T-helper 2 cell treated with Interferon-gamma antibody and Interleukin-4, amounts not matched to agents 5 μg/mL and 100 μg/mL, for 36 hours (primary cell): ENCODE measurements at places on chromosomes 2 and 18.

GRCh38 chr18:34809451-34810072 lies 99.5 kb downstream of the DTNA start:
- no peak for DNase-seq

DNA sequence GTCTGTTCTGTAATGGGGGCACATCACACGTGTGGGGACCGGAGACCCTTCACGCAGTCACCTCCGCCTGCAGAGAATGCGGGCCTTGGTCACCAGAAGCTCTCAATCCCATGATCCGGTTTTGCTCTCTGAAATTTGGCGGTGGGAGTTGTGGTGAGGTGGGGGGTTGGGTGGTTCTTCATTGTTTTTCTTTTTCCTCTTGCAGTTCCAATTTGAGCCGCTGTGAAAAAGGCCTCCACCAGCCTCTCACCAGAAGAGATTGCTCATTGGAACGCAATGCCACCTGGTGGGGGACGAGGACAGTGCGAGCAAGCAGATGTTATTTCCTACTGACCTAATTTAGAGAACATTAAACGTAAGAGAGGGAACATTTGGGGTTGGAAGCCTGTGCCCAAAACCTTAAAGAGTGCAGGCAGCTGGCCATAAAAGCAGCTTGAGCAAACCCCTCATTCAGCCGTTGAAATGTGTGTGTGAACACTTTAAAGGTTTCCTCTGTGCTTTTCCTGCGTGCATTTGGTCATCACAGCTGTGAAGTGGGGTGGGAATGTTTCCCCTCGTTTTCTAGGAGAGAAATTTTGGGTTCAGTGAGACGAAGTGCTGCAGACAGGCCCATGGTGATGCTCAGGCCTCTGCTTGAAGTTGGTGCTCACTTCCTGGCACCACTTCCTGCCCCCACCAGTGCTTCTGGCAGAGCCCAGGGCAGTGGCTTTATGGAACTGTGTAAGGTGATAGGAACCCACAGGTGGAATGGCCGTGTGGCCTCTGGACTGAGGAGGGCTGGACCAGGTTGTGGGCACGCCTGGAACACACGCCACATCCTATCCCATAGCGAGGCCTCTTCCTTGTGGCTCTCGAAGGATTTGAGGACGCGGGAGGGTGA lies 61.7 kb downstream of the ZCCHC2 start:
- peak; percentile 79 for DNase-seq

- DNase-seq: no peak
Observed at GRCh38 chr2:1248187-1248586, 165.1 kb upstream of the TPO start.

DNA sequence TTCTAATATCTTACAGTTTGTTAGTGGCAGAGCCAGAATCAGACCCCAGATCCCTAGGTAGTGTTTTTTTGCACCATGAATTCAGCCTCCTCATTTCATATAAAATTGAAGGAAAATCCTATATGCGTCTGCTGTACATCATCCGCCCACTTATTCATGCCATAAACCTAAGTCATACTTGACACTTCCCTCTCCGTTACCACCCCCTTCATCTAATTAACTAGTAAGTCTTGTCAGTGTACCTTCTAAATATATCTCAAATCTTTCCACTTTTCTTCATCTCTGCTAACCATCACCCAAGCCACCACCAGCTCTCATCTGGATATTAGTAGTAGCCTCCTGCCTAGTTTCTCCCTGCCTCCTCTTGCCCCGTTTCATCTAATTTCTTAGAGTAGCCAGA lies 248.7 kb upstream of the SIX3 start:
- DNase-seq: no peak

DNA sequence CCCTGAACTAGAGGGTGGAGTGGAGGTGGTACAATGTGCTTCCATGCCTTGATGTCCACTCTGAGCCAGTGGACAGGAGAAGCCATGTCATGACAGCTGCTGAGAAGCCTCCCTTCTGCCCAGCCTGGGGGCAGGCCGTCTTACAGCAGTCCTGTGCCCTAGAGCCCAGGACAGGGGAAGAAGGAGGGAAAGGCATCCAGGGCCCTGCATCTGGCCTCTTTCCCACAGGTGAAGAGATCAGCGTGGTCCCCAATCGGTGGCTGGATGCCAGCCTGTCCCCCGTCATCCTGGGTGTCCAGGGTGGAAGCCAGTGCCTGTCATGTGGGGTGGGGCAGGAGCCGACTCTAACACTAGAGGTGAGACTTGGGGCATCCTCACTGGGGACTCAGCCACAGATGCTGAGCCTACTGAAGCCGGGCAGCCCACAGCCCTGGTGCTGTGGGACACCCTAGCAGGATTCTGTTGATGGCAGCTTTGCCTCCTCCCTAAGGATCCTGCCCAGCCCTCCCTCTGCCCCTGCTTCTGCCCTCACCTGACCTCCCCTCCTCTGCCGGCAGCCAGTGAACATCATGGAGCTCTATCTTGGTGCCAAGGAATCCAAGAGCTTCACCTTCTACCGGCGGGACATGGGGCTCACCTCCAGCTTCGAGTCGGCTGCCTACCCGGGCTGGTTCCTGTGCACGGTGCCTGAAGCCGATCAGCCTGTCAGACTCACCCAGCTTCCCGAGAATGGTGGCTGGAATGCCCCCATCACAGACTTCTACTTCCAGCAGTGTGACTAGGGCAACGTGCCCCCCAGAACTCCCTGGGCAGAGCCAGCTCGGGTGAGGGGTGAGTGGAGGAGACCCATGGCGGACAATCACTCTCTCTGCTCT lies 3.1 kb downstream of the IL36RN start:
- no peak for DNase-seq

GRCh38 chr2:29485631-29486030 lies 370.4 kb downstream of the CLIP4 start:
- no peak for DNase-seq

DNA sequence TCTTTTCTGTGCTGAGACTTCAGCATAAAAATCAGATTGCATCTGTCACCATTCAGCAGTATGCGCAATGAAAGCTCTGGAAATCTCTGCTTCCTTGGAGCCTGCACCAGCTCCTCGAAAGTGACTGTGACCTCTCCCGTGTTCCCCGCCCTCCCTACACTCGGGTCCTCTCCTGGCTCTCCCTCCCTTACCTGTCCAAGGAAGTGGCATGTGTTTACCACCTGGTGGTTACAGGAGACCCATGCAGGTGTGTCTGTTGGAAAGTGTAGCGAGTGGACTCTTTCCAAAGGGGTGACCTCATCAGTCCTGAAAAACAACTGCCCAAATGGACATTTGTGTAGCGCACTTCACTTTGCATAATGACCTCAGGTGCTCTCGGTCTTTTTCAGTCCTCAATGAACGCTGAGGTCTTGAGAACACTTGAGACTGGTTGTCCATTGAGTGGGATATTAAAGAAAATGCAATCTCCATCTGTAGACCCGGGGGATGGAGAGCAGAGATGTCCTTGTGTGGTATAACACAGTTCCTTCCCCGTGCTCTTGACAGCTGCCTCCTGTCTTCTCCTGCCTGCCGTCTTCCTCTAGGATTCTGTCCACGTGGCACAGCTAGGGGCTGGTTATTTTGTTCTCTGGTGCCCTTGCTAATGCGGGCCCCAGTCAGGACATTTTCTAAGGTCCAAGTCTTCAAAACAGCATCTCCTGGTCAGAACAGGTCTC lies 133.2 kb downstream of the ACKR3 start:
- no peak for DNase-seq

GRCh38 chr2:3493615-3494007 lies 25.7 kb downstream of the ADI1 start:
- no peak for DNase-seq

DNA sequence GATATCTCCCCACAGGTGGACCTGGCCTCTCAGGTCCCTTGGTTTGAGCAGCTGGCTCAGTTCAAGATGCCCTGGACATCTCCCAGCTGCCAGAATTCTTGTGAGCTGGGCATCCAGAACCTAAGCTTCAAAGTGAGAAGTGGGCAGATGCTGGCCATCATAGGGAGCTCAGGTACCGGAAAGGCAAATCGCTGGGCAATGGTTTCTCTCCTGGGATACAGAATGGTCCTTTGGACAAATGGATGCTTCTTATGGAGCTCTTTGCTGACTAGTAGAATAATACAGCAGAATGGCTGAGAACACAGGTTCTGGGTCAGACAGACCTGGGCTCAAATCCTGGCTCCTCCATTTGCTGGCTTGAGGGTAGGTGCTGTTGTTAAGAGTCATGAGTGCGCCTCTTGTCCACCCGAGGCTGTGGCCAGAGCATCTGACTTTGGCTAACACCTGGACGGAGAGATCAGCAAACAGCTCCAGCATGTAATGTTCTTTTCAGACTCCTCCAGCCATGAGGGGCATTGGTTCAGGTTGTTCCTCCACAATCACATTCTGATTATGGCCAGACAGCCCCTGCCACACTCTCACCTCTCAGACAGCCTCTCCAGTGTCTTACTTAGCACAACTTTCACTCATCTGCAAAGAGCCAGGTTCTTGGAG lies 7.5 kb downstream of the ABCG8 start:
- DNase-seq: no peak

- no peak for DNase-seq
Observed at GRCh38 chr2:26067980-26068507, 34.2 kb downstream of the RAB10 start.

DNA sequence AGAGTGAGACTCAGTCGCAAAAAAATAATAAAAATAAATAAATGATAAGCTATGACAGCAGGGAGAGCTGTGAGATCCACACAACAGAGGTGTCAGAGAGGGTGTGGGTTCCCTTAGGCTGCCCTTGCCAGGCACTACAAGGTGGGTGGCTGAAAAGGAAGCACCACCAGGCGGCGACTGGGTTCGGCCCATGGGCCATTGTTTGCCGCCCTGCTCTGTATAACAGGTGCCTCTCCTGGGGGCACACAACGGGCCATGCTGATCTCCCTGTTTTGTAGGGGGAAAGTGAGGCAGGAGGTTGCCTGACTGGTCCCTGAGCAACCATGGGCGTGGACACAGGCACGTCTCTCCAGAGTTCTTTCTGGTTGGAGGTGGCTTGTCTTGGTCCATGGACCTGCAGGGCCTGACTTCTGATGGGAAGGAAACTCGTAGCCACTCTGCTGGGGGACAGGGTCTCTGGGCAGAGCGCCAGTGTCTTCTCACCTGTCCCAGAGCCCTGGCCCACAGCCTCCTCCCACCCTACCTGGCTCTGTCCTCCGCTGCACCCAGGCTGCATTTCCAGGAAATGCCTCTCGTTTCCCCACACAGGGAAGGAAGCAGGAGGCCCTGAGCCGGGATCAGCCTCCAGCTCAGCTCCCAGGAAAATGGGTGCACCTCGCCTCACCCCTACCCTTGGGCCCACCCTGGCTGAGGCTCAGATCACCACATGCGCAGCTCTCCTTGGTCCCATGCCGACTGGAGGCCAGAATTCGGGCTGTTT lies 109.6 kb upstream of the ODC1 start:
- no peak for DNase-seq

DNA sequence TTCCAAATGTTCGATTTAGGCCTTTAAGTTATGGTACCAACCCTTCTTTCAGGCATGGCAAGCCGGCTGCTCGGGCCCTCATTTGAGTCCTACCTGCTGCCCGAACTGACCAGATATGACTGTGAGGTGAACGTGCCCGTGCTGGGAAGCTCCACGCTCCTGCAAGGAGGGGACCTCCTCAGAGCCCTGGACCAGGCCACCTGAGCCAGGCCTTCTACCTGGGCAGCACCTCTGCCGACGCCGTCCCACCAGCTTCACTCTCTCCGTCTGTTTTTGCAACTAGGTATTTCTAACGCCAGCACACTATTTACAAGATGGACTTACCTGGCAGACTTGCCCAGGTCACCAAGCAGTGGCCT lies 87.2 kb downstream of the EPAS1 start:
- DNase-seq: no peak

DNA sequence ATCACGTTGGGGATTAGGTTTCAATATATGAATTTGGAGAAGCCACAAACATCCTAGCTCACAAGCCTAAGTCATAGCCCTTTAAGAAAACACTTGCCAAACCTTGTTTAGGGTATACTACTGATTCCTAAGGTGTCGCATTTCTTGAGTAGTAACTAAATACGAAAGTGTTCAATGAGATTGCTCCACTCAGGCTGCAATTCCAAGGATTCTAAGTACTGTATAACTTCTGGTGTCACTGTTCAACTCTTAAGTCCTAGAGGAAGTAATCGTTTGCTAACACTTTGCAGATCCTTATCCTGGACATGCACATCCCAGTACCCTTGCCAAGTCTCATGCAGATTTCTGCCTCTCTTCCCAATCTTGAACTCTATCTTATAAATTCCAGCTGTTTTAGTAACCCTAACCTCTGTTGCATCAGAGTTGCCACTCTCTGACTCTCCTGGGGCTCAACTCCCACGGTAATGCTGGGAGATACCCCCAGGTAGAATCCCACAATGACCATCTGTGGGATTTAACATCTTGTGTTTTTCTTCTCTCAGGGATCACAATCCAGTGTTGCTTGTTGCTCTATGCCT lies 122.4 kb downstream of the HIBCH start:
- DNase-seq: no peak

DNA sequence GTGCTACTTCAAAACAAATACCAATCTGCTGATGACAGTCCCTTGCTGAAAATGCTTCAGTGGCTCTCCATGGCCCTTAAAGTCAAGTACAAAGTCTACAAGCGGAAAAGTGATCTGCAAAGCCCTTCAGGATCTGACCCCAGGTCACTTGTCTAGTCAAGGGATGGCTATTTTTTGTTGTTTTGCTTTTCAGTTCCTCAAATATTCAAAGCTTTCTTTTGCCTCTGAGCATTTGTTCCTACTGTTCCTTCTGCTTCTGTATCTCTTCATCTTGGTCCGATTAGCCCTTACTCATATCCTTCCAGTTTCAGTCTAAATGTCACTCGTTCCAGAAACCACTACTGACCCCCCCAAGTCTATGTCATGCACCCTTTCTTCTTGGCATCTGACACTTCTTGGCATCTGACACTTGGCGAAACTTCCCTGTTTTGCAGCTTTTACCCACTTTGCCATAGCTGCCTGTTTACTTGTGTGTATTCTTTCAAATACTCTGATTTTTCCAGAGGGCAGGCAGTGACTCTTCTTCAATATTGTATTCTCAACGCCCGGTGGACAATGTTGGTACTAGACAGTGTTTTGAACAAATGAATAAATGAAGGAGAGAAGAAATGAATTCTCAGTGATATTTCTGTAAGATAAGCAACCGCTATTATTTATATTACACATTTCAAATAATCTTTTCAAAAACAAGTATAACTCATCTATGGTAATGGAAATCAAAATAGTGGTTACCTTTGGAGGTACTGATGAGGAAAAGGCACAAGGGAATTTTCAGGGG lies 175.9 kb upstream of the FN1 start:
- no peak for DNase-seq

DNA sequence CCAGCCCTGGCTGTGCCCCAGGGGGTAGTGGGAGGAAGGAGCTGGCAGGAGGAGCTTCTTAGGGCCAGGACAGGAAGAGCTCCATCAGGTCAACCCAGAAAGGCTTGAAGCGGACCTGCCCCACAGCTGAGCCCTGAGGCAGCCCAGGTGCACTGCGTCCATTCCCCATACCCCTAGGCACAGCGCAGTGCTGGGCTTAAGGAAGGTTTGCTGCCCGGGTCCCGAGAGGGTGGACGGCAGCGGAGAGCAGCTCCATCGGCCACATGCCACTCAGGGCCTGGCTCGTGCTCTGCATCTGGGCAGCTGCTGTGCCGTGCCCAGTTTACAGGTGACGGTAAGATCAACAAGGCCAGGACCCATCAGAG lies 26.4 kb downstream of the DNMT3A start:
- DNase-seq: no peak
